CD4-positive, alpha-beta T cell (primary cell): ENCODE measurements at places on chromosomes 16 and 17. TPM values are rescaled to one million over a fixed set of nuclear protein-coding genes. Genes with fewer than 3 reads are reported as not detected.

DNA sequence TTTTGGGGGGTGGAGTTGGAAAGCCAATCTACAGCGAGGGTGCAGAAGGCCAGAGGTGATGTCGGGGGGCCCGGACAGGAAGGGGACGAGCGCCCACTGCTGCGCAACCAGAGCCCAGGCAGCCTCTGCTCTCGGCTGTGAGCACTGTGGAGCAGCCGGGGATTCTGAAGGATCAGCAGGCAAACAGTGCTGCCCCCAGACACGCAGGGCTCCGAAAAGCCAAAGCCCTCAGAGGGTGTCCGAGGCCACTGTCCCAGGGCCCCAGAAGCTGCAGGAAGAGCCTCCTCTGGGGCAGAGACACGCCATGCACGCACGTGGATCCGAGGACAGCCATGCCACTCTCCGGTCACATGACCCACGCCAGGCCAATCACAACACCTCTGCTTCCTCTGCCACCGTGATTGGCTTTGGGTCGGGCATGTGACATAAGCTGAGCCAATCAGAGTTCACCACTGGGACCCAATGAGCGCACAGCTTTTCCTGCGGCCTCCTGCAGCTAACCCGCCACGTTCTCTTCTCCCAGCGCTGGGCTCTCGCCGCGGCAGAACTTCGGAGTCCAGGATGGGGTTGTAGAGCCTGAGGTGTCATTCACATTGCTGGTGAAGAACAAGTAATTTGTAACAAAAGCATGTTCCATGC, 40.7 kb downstream of the ACTG1 start:
- no peak overlapping the region for H3K27ac ChIP-seq
- no peak for DNase-seq
- H3K4me1 ChIP-seq: no peaks in the 10 kb centered on the region
- no peak overlapping the region for H3K4me3 ChIP-seq
- H3K27me3 ChIP-seq: no peaks in the 10 kb centered on the region
- H3K36me3 ChIP-seq: no peaks in the 10 kb centered on the region

DNA sequence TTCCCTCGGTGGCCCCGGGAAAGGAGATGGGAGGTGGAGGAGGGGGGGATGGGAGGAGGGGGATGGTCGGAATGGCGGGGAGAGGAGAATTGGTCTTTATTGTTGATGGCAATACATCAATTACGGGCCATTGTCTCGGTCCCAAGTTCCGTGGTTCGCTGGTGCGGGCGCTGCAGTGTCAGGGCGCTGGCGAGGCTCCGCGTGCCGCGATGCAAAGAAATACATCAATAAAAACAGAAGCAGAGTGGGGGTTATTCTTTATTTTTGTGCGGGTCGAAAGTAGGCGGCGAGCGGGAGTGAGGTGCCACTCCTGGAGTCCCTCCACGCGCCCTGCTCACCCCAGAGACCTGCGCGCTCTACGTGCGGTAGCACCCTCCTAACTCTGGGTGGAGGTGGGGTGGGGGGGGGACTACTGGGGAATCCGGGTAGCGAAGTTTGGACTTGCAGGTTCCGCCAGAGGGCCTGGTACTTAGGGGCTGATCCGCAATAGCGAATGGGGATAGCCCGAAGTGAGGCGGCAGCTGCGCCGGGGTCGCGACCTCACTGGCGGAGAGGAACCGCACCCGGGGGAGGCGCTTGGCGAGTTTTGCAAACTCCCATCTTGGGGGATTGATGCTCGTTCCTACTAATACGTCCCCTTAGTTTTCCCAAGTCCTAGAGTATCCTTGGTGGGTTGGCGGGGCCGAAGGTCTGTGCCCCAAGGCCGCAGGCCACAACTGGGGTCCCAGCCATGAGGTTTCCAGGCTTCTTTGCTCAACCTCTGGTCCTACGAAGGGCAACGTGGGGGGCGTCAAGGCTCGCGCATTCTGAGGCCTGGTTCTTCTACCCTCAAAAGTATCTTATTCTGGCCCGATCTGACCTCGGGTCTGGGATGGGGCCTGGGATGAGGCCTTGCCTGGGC, 3.5 kb upstream of the SALL1 start:
- peaks cover 78% of the 10 kb centered on the region for H3K27me3 ChIP-seq
- peaks cover 2% of the 10 kb centered on the region for H3K4me1 ChIP-seq
- no peak overlapping the region for H3K27ac ChIP-seq
- no peaks in the 10 kb centered on the region for H3K36me3 ChIP-seq

DNA sequence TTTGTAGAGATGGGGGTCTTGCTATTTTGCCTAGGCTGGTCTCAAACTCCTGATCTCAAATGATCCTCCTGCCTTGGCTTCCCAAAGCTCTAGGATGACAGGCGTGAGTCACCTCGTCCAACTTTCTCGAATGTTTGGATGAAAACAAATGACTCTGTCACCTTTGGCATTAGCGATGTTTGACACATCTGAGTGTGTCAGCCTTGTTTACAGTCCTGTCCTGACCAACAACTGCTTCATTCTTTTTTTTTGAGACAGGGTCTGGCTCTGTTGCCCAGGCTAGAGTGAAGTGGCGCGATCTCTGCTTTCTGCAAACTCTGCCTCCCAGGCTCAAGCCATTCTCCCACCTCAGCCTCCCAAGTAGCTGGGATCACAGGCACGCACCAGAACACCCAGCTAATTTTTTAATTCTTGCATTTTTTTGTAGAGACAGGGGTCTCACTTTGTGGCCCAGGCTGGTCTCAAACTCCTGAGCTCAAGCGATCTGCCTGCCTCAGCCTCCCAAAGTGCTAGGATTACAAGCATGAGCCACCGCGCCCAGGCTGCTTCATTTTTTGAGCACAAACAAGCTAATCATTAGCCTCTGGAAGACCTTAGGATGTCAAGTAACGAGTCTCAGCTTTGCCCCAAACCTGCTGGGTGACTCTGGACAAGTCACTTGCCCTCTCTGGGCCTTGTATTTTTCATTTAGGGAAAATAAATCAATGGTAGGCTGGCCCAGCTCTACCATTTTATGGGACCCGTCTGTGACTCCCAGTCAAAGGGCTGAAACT, 7.4 kb downstream of the MYH11 start:
- no peak for DNase-seq
- H3K4me1 ChIP-seq: no peaks in the 10 kb centered on the region
- H3K36me3 ChIP-seq: no peaks in the 10 kb centered on the region
- H3K4me3 ChIP-seq: no peak overlapping the region
- H3K27me3 ChIP-seq: peaks cover 4% of the 10 kb centered on the region
- no peak overlapping the region for H3K27ac ChIP-seq

HELZ gene
- total RNA-seq: 94.8 TPM

KRTAP16-1 gene
- total RNA-seq: 1.0 TPM

- no peak for DNase-seq
- H3K36me3 ChIP-seq: no peaks in the 10 kb centered on the region
- no peak overlapping the region for H3K4me3 ChIP-seq
- no peaks in the 10 kb centered on the region for H3K4me1 ChIP-seq
Observed at GRCh38 chr16:85269165-85269564, 156.9 kb upstream of the CIBAR2 start.
